ENCODE measurements at places on chromosomes 6 and 20.

GRCh38 chr20:49659056-49659455 lies 54.6 kb downstream of the B4GALT5 start:
- DNase-seq: no peak

- DNase-seq: no peak
These were observed 661 bp upstream of the PPP1R14C start for GRCh38 chr6:150142097-150142669.

DNA sequence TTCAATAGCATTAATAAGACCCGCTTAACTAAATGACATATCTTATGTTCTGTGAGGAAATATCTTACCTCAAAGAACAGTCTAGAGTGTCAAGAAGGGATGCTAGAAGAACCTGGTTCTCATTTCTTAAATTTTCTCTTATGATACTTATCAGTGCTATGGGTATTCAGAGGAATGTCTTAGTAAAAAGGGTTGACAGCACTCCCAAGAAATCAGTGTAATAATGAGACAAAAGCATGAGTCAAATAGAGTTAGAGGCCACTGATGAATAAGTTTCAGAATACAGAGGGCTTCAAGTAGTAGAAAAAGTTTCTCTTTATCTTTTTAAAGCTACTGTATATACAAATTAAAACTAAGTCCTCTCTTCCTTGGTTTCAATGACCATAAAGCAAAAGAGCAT lies 242.8 kb downstream of the GJA1 start:
- DNase-seq: no peak

GRCh38 chr6:140138311-140139010 lies 764.0 kb upstream of the CITED2 start:
- no peak for DNase-seq

DNA sequence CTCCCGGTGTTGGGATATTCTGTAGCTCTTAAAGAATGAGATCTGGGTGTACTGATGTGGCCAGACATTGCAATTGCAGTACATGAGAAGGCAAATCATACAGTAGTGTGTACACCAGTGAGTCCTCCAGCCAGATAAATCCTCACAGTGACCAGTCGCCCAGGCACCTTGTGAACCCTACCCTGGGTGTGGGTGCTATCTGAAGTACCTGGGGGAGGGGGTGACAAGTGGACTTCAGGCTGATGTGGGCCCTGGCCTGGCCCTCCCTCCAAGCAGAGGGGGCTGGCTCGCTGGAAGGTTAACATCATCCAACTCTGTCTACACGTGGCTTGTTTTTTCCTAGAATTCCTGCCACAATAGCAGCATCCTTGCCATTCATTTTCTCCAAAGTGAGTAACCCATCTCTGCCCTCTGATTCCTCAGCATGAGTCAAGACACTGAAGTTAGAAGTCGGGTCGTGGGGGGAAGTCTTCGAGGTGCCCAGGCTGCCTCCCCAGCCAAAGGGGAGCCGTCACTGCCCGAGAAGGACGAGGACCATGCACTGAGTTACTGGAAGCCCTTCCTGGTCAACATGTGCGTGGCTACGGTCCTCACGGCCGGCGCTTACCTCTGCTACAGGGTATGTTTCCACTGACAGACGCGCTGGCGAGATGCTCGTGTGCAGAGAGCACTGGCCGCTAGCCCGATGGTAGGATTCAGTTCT lies 70.8 kb downstream of the PTPN1 start:
- DNase-seq: no peak

DNA sequence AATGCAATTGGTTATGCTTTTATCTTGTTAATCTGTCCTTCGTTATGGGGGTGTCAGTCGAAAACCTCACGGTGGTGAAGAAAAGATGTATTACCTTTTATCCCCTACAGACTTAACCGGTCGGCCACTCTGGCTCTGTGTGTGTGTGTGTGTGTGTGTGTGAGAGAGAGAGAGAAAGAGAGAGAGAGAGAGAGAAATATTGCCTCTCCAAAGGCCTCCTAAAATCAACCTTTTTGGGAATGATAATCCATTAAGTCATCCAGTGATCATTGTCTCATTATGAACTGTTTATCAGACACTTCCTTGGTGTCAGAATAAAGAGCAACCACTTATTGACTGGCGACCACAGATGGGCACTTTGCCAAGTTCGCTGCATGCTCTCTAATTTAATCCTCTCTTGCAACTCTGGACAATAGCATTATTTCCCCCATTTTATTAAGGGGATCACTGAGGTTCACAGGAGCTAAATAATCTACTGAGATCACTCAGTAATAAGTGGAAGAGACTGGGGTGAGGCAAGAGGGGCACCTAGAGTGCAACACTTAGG lies 30.7 kb downstream of the SLC35D3 start:
- DNase-seq: no peak

DNA sequence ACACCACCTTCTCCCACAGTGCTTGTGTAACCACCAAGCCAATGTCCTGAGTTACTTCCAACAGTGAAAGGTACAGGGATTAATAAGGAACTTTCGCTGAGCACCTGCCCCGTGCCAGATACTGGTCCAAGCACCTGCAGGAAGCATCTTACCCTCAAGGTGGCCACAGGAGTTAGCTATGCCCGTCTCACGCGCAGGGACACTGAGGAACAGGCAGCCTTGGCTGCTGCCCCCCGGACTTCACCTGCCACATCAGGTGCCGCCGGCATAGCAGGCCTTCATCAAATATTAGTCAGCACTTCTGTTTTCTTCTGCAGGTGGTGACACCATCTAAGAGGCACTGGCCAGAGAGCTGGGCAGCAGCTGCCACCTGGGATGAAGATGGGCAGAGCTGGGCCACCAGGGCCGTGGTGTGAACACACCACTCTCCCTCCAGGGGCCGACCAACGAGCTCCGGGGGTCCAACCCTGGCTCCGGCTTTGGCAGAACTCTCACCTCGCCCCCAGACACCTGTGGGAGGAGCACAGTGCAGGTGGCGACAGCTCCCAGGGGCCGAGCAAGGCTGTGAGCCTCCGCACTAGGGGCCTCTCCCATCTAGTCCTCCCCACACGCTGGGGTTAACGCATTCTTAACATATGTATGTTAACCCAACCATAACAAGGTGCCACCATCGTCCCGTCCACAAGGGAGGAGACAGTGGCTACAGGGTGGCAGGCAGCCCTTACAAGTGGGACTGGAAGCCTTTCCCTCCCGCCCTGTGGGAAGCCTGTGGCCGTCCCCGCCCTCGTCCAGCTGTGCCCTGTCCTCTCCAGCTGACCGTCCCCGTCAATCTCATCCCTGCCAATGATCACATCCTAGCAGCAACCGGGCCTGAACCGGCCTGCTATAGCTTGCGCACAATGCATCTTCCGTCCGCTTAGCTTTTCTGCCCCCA lies 2.9 kb upstream of the PPDPF start:
- no peak for DNase-seq

- DNase-seq: no peak
These were observed 586.1 kb downstream of the RNF144B start for GRCh38 chr6:18973251-18973650.

Measured in CD4-positive, alpha-beta T cell treated with Interleukin-1 beta for 1 hour (primary cell).